Effector memory CD4-positive, alpha-beta T cell (primary cell): ENCODE measurements at places on chromosomes 1 and 21.

- DNase-seq = no peak
Observed at GRCh38 chr21:29072873-29073221, 601 bp downstream of the CCT8 start.

DNA sequence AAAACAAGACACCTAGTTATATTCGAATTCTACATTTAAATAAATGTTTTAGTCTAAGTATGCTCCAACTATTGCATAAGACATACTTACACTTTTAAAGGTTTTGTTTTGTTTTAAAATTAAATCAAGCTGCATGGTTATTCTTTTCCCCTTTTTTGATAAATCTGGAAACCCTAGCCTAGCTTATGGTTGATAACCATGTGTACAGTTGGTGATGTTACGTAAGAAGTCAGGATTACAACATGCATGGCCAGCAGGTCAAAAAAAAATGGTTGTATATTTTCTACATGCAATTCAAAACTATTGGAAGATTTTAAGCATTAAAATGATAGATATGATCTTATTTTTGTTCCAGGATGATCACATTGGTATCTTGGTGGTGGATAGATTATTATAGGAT, 1600.6 kb downstream of the PLA2G4A start:
- no peak for DNase-seq

DNA sequence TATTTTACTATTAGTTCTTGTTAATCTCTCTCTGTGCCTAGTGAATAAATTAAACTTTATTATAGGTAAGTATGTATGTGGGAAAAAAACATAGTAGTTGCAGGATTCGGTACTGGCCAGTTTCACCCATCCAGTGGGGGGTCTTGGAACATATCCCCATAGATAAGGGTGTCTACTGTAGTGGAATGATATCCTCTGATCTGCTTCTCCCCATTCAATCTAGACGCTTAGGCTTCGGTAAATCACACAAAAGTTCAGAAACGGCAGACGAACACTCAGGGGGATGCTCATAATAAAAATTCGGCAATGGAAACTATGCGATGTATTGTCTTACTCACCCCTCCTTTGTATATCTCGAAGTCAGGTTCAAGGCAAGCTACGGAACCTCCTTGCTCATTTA, 232.9 kb upstream of the COA6 start:
- DNase-seq = no peak

- peak; percentile 68 for DNase-seq
Observed at GRCh38 chr1:27300341-27301051, 21.5 kb upstream of the TMEM222 start.

- no peak for DNase-seq
Observed at GRCh38 chr1:226494092-226494609, 54.4 kb upstream of the STUM start.

DNA sequence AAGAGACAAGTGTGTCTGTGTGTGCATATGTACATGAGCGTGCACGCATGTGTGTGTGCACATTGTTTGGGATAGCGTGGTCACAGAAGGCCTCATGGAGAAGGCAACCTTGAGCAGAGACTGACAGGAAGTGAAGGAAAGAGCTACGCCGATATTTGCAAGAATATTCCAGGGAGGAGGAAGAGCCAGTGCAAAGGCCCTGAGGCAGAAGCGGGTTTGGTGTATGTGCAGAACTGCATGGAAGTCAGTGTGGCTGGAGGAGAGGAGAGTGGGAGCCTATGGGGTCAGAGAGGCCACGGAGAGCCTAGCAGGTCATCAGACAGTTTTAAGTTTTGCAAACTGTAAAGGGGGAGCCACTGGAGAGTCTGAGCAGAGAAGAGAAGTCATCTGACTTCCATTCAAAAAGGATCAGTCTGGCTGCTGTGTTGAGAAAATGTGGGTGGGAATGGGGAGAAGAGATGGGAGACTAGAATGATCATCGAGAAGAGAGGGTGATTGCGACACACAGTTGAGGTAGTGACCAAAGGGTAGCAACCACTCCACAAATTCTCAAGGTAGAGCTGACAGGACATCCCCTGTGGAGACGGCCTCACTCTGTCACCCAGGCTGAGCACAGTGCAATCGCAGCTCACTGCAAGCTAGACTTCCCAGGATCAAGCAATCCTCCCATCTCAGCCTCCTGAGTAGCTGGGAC, 3.9 kb downstream of the CELA2B start:
- DNase-seq = no peak

DNA sequence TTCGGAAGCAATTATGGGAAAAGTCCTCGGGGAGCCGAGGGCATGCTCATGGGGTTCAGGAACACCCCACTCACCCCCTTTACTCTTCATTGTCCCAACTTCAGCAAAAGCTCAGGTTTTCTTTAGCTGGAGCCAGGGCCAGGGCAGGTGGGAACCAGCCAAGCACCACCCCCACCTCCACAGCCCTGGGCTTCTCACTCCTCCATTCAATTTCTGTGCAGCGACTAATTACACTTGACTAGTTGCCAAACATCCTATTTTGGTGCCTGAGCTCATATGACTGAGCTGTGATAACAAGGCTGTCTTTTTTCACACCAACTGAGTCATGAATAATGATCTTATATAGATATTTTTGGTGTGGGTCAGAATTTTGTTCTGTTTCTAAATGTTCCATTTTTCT, 257.2 kb upstream of the AJAP1 start:
- no peak for DNase-seq

DNA sequence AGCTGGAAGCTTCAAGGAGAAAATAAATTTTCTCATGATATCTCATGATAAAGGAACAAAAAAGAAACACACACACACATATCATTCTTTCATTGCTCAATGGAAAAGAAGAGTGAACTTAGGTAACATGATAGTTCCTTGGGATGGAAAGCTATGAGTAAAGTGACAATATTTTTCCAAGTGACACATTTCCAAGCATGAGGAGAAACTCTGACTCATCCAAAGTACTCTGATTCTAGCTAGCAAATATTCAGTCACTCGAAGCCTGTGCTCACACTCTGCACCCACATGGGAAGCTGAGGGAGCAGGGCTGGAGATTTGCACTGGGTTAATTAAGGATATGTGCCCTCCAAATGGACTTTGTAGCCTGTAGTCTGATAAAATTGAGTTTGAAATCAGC, 222.4 kb downstream of the LRRC40 start:
- no peak for DNase-seq

- no peak for DNase-seq
Observed at GRCh38 chr1:9824702-9825089, 931 bp upstream of the CLSTN1 start.

DNA sequence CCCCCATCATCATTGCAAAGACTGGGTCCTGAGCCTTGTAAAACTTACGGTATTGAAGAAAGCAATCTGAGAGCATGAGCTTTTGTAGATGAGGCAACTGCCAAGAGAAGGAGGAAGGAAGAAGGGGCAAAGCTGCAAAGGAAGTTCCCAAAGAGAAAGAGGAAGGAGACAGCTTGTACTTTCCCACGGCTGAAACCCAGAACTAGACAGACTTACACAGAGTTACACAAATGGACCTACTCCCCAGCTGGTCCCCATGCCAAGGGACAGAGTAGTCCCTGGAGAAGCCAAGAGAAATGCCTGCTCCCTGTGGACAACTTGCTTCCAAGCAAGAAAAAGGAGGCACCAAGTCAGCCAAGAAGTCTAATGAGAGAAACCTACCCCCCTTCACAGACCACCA, 22.6 kb downstream of the SLC5A9 start:
- DNase-seq = no peak

DNA sequence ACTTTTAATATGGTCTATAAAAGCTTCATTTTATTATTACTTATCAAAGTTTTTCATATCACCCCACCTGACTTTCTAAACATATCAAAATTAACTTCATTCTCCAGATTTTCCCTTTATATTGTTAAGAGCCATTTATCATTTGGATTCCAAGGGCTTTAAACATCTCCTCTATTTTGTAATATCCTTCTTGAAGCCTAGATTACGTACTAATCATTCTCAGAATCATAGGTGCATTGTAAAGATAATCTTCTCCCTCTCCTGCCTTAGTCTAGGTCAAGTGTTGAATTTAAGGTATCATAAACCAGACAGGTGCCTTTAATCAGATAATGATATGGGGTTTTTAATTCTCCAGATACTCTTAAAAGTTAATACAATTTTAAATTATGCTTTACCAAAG, 128.3 kb downstream of the LRRC40 start:
- DNase-seq = no peak

GRCh38 chr1:96095849-96096612, 625.6 kb upstream of the PTBP2 start:
- DNase-seq = no peak

DNA sequence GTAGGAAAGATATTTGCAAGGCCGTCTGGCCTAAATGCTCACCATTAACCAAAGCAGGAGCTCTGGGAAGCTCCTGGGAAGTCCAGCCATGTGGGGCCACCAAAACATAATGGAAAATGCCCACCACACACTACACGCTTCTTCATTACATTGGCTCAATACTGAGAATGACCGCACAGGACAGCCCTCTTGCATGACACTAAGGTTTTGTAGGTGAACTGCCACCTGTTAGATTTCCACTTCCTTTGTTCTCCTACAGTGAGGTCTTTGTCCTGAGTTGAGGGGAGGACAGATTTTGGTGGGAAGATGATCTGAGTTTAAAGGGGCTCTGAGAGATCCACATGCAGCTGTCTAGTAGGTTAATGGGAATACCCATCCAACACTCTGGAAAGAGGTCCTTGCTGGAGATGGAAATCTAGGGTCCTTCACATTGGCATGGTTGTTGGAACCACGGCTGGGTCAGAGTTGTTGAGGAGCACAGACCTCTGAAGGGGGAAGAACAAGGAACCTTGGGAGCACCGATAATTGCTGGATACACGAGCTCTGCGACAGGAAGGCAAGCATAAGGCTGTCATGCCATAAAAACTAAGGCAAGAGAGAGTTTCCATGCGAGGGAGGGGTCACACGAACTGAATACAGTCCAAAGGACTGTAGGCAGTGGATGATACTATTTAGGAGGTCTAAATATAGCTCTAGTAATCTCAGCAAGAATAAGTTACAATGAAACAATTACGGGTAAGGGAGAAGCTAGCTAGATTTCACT, 105.5 kb upstream of the IRF2BP2 start:
- DNase-seq = no peak

DNA sequence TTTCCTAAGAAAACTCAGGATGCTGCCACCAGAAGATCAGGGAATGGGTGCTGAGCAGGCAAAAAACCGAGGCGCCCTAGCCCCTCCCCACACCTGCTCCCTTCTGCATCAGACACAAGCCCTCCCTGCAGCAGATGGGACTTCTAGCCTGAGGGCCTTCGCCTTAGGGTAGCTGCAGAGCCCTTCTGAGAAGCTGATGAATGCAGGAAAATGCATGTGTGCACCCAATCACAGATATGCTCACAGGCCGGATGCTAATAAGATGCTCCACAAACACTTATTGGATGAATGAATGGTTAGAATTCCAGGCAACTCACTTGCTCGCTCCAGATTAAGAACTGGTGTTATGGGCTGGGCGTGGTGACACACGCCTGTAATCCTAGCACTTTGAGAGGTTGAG, 6.8 kb upstream of the C1orf210 start:
- DNase-seq = no peak

DNA sequence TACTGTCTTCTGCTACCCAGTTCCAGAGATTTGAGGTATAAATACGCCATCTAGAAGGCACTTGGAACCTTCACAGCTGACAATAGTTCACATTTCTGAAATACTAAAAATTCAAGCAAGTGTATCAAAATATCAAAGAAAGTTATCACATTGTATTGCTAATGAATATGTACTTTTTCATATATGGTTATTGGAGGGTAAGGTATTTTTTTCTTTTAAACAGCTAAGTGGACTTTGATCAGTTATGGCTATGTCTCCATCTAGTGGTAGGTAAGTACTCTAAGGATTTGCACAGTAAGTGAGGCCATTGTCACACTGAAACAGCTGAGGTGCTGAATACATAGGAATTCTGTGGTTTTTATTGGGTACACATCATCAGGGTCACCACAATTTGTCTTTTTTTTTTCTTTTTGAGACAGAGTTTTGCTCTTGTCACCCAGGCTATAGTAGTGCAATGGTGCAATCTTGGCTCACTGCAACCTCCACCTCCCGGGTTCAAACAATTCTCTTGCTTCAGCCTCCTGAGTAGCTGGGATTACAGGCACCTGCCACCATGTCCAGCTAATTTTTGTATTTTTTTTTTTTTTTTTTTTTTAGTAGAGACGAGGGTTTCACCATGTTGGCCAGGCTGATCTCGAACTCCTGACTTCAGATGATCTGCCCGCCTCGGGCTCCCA, 49.1 kb upstream of the CR2 start:
- DNase-seq = no peak

DNA sequence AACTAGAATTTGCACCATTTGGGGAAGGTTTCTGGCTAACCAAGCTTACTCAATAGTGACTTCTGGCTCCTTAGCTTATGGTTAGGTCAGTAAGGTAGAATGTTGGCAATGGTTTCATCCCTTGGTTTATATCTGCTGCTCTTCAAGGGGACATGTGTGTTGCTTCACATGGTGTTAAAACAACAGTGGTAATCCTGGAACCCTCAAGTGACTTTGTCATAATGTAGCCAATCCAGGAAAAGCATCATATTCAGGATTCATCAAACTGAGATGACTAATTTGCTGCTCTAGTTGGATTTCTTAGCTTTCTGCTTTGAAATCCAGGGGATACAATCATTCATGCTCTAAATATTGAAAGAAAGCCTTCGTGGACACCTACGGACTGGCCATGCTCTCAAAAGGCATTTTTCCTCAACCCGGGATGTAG, 108.7 kb downstream of the RGL1 start:
- DNase-seq = no peak

DNA sequence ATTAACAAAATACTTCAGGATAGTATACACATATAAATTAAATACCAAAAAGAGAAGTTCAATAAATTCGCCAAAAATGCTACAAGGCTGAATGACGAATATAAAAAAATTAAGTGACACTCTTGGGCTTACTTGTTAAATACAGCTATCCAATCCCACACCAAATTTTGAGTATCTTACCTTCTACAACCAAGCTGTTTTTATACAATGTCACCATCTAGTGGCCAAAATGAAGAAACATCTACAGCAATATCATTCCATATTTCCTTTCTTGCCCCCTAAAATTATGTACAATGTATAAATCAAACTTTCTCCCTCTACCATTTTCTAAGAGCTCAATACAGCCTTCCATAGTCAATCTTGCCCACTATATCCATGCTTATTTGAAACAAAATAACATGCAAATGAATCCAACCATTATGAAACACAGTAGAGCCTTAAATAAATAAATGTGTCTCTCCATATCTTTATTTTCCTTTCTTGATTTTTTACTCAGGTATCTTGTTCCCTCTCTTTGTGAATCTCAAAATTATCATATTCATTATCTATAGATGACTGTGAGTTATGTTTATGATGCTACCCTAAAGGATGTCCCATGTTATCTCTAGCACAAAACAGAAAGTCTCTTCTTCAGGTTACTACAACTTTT, 86.3 kb downstream of the ACBD6 start:
- DNase-seq = no peak
